ENCODE measurements at places on chromosomes 7 and 10.

DNA sequence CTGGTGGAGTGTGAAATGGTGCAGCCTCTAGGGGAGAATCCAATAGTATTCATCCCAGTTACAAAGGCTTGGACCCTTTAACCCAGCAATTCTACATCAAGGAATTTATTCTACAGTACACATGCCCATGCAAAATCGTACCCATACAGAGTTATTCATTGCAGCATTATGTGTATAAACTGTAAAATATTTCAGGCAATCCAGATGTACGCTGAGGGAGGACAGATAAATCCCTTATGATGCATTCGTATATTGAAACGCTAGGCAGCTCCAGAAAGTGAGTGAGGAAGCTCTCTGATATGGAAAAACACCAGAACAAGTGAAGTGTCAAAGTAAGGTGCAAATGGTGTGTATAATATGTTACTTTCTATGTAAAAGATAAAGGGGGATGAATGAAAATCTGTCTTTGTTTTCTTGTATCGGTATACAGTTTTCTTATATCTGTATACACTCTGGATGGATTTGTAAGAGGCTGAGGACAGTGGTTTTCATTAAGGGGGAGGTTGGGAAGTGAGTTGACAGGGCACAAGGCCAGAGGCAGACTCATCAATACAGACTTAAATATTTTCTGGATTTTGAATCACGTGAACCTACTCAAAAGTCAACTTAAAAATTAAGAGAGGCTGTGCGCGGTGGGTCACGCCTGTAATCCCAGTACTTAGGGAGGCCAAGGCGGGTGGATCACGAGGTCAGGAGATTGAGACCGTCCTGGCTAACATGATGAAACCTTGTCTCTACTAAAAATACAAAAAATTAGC lies 17.1 kb downstream of the VWA2 start:
- no peak for DNase-seq

GRCh38 chr7:112334366-112334765 lies 115.9 kb upstream of the IFRD1 start:
- no peak for DNase-seq

- DNase-seq: no peak
Measured at GRCh38 chr7:47073284-47073683, 508.6 kb downstream of the TNS3 start.

DNA sequence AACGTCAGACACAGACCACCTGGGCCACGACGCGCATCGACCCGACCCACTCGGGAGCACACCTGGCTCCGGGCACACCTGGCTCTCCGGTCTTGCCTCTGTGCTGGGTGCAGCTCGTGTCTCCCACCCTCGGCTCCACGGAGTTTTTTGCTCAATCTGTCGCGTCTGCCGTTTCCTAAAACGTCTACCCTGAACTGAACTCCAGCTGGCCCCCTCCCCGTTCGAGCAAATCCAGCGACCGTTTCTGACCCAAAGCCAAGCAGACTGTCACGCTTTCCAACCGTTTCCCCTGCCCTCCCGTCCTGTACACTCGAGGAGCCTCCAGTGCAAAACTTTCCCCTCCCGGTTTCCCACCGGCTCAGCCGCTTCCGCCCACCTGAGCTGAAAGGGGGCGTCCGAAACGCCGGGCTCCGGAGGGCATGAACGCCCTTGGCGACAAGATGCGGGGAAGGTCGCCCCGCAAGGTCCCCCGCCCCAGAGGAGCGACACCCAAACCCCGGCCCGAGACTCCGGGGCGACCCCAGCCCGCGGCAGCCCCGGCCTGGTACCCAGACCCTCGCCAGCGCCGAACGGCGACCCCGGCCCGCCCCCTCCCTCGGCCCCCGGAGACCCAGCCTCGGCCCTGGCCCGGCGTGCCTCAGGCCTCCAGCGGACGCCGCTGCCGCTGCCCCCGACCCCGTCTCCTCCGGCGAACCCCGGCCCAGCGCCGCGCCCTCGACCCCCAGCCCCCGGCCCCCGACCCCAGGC lies 557 bp downstream of the CYTH3 start:
- DNase-seq: no peak

DNA sequence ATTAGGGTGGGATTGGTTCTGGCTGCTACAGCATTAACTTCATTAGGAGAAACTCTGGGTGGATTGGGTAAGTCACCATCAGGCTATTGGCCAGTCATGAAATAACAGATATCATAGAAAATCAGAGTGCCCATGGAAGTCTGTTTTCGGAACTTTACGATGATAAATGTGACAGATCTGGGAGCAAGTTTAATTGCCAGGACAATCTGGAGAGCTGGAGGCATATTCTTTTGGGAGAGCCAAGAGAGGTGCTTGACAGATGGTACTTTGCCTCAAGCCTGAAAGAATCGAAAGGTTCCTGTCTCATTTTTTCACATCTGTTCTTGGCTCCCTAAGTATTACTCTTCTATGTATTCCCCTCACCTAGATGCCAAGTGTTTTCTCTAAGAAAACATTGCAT lies 369.9 kb downstream of the CNTNAP2 start:
- DNase-seq: no peak
